ENCODE measurements at places on chromosomes 4 and X.

- H3K4me3 ChIP-seq = no peak overlapping the region
- no peaks in the 10 kb centered on the region for H3K4me1 ChIP-seq
- no peaks in the 10 kb centered on the region for H3K27me3 ChIP-seq
- no peak overlapping the region for H3K27ac ChIP-seq
- DNase-seq = no peak
Observed at GRCh38 chr4:106766519-106766918, 269.6 kb downstream of the DKK2 start.

DNA sequence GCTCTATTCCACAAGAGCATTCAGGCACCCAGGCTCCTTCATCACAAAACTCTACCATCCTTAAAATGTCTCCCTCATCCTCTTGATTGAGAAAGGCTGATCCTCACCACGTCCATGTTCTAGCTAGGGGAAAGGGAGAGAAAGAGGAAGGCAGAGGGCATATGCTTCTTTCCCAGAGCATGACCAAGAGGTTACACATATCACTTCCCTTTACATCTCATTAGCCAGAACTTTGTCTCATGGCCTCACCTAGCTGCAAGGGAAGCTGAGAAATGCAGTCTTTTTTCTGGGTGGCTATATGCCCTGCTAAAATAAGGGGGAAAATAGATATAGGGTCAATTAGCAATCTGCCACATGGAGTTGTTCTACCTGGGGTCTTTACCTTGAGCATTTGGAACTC, 42.7 kb downstream of the LONRF3 start:
- no peaks in the 10 kb centered on the region for H3K27me3 ChIP-seq
- H3K27ac ChIP-seq = no peak overlapping the region
- no peak overlapping the region for H3K4me3 ChIP-seq

DNA sequence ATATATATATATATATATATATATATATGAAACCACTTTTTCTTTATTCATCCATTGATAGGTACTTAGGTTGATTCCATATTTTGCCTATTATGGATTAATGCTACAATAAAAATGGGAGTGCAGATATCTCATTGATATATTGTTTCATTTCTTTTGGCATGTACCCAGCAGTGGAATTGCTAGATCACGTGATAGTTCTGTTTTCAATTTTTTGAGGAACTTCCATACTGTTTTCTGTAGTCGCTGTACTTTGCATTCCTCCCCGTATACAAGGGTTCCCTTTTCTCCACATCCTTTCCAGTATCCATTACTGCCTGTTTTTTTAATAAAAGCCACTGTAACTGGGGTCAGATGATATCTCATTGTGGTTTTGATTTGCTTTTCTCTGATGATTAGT, 124.6 kb downstream of the GABRB1 start:
- peaks cover 2% of the 10 kb centered on the region for H3K27me3 ChIP-seq
- no peak overlapping the region for H3K4me3 ChIP-seq
- peaks cover 2% of the 10 kb centered on the region for H3K4me1 ChIP-seq
- H3K27ac ChIP-seq = no peak overlapping the region
- H3K36me3 ChIP-seq = no peaks in the 10 kb centered on the region

DNA sequence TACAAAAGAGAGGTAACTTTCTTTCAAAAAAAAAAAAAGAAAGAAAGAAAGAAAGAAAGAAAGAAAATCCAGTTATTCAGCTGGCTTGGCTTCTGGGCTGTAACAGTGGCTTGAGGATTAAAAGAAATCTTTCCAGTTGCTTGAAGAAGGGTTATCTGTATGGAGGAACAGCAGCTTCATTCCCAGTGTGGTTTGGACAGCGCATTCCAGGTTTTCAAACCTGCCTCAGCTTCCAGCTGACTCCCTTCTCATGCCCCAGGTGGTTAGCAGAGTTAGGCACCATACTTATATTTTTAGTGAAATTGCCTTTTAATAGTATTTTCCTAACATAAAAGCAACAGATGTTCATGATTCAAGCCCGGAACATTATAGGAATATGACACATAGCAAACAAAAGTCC, 48.6 kb downstream of the TMEM164 start:
- H3K4me3 ChIP-seq = no peak overlapping the region
- no peak overlapping the region for H3K27ac ChIP-seq
- H3K4me1 ChIP-seq = peaks cover 11% of the 10 kb centered on the region
- DNase-seq = no peak
- H3K27me3 ChIP-seq = no peaks in the 10 kb centered on the region

GRCh38 chrX:100353326-100353725, 56.7 kb downstream of the PCDH19 start:
- no peaks in the 10 kb centered on the region for H3K36me3 ChIP-seq
- H3K4me3 ChIP-seq = no peak overlapping the region
- no peak for DNase-seq

DNA sequence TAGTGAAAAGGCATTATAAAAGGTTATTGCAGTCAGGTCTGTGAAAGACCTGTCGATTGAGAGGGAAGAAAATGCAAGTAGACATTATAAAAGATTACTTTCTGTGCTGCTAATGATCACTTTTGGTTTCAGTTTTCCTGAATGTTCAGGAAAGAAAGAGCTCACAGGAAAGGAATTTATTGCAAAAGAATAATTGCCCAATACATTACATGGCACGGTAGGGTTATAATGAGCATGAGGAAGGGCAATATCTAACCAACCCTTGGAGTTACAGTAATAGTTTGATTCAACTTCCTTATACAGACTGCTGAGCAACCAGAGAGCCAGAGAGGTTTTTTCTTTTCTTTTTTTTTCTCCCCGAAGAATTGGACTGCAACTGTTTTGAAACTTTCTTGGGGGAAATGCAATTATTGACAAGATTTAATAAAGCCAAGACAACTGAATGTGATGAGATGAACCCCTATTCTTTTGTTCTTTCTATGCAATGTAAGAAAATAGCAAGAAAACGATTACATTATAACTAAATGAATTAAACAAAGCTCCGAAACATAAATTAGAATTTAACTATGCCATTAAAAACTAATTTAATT, 247.0 kb downstream of the C4orf33 start:
- no peaks in the 10 kb centered on the region for H3K36me3 ChIP-seq
- no peak overlapping the region for H3K4me3 ChIP-seq
- no peaks in the 10 kb centered on the region for H3K4me1 ChIP-seq
- DNase-seq = no peak

- no peaks in the 10 kb centered on the region for H3K36me3 ChIP-seq
- H3K4me3 ChIP-seq = no peak overlapping the region
- H3K27me3 ChIP-seq = no peaks in the 10 kb centered on the region
- no peak for DNase-seq
Observed at GRCh38 chrX:17697191-17697590, 40.1 kb upstream of the SCML1 start.
